ENCODE measurements at places on chromosomes 3 and 15. TPM values are rescaled to one million over a fixed set of nuclear protein-coding genes. Genes with fewer than 3 reads are reported as not detected.

COL6A6 gene
- not detected for total RNA-seq

PLSCR5 gene
- total RNA-seq, result not detected

- DNase-seq, result no peak
- peaks cover 3% of the 10 kb centered on the region for H3K4me1 ChIP-seq
- H3K27ac ChIP-seq, result no peak overlapping the region
Measured at GRCh38 chr3:71499227-71499876, 84.2 kb downstream of the FOXP1 start.

- H3K4me1 ChIP-seq, result no peaks in the 10 kb centered on the region
- no peaks in the 10 kb centered on the region for H3K27me3 ChIP-seq
- no peak overlapping the region for H3K27ac ChIP-seq
- H3K4me3 ChIP-seq, result no peak overlapping the region
Measured at GRCh38 chr3:187725653-187726370, 19.5 kb downstream of the BCL6 start.

GRCh38 chr3:43268636-43269035 is 17.7 kb upstream of the SNRK start:
- H3K4me1 ChIP-seq, result no peaks in the 10 kb centered on the region
- H3K4me3 ChIP-seq, result no peak overlapping the region
- H3K27ac ChIP-seq, result no peak overlapping the region
- no peak for DNase-seq

CORO2B gene
- 2.8 TPM for total RNA-seq

GRCh38 chr3:127074900-127075360 is 92.0 kb downstream of the PLXNA1 start:
- no peak for DNase-seq
- H3K36me3 ChIP-seq, result no peaks in the 10 kb centered on the region
- no peak overlapping the region for H3K27ac ChIP-seq
- no peak overlapping the region for H3K4me3 ChIP-seq

All from HCT116 (cell line).